ENCODE measurements at places on chromosomes 2 and 18.

GRCh38 chr2:96470109-96470508 is 35.0 kb downstream of the NEURL3 start:
- DNase-seq: no peak

- no peak for DNase-seq
These were observed 37.2 kb downstream of the MBOAT2 start for GRCh38 chr2:8966123-8966908.

DNA sequence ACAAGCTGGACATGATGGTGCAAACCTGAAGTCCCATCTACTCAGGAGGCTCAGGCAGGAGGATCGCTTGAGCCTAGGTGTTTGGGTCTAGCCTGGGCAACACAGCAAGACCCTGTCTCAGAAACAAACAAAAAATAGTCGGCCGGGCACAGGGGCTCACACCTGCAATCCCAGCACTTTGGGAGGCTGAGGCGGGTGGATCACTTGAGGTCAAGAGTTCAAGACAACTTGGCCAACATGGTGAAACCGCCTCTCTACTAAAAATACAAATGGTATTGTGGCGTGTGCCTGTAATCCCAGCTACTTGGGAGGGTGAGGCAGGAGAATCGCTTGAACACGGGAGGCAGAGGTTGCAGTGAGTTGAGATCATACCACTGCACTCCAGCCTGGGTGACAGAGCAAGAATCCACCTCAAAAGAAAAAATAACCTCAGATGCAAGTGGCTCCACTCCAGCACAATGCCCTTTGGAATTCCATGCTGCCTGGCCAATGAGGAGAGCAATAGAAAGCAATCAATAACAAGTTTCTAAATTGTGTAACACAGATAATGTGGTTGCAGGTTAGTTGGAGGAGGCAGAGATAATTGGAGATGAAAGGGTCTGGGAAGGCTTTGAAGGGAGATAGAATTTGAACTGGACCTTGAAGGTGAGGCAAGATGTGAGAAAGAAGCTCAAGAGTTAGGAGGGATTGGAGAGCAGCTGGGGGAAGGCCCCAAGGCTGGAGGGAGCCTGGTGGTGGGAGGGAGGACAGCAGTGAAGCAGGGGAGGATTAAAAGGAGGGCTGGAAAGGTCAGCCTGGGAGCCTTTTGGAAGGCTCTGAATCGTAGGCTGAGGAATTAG is 6.0 kb downstream of the TTC31 start:
- DNase-seq: no peak

DNA sequence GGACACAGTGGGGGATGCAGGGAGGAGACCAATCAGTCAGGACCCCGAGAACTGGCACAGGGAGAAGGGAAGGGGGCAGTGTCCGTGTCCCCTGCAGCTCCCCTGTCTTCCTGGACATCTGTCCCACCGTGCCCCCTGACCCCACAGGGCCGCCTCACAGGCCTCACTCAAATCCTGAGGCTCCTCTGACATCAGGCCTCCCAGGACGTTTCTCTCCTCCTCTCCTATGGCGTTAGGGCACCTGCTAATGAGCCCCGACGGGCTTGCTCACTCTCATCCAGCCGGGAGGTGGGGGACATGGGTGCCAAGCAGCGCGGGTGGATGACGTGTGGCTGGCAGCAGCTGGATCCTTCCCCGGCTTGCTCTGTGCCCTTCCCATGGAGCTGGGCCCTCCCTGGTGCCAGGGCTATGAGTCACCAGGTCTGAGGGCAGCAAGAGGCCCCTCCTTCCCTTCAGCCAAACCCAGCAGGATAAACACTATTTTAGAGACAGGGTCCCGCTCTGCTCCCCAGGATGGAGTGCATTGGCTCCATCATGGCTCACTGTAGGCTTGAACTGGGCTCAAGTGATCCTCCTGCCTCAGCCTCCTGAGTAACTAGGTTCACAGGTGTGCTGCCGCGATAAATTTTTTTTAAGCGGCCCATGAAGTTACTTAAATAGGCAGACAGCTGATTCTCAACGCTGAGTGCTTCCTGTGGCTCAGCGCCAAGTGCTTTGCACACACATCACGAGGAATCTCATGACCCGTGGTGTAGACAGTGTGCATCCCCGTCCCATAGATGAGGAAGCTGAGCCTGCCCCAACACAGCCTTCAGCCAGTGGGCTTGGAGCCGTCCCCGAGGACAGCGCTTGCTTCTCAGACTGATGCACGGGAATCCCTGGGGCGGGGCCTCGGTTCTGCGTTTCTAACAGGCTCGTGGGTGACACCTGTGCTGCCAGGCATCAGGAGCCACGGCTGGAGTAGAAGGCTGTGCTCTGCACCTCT is 64.5 kb upstream of the HDAC4 start:
- DNase-seq: no peak

DNA sequence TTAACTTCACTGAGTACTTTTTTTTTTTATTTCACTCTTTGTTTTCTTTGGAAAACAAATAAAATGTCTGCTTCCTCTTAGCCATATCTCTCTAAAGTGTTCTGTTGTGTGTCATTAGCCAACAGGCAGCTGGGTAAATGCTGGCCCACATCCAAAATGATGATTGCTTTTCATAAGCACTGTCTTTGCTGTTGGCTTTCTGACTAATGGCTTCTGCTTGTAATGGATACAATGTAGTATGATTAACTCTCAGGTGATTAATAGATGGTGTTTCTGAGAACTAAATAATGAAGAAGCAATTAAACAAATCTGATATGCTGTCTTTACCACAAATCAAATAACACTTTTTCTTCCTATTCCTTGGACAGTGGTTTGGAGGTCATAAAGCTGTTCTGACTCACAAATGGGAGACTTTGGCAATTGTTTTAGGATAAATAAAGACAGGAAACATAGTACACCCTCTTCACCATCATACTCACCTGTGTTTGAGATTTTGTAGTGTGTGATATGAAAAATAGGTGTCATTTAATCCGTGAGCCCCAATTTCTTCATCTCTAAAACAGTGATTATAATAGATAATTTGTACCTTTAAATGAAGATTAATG is 888.4 kb downstream of the TSN start:
- DNase-seq: no peak

- DNase-seq: no peak
These were observed 460 bp upstream of the SEMA4F start for GRCh38 chr2:74653589-74653984.
